ENCODE measurements at places on chromosomes 13 and 19. TPM values are rescaled to one million over a fixed set of nuclear protein-coding genes. Genes with fewer than 3 reads are reported as not detected.

GRCh38 chr19:35478794-35479677 lies 11.2 kb downstream of the KRTDAP start:
- DNase-seq: no peak

GRCh38 chr13:44879452-44880058 lies 109.7 kb downstream of the NUFIP1 start:
- DNase-seq: no peak

DNA sequence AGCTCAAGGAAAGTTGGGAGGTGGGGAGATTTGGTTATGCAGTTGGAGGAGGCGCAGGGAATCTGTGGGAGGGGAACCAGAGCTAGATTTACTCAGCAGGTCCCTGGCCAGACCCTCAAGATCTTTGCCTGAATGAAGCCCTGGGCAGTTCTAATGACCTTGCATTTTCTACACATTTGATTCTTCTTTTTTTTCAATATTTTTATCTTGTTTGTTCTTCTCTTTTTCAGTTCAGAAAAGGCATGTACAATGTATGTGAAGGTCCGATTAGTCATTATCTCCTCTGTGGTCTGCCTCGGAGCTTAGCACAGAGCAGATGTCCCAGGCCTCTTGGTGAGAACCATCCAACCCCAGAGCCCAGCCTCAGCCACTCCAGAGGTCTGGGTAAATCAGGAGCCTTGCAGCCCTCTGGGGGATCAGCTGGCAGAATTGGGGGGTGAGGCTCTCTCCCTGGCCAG lies 24.2 kb downstream of the SERP2 start:
- no peak for DNase-seq

CGB7 gene
- not detected for total RNA-seq

GRCh38 chr19:55446060-55446459 lies 3.0 kb upstream of the SHISA7 start:
- DNase-seq: no peak

DNA sequence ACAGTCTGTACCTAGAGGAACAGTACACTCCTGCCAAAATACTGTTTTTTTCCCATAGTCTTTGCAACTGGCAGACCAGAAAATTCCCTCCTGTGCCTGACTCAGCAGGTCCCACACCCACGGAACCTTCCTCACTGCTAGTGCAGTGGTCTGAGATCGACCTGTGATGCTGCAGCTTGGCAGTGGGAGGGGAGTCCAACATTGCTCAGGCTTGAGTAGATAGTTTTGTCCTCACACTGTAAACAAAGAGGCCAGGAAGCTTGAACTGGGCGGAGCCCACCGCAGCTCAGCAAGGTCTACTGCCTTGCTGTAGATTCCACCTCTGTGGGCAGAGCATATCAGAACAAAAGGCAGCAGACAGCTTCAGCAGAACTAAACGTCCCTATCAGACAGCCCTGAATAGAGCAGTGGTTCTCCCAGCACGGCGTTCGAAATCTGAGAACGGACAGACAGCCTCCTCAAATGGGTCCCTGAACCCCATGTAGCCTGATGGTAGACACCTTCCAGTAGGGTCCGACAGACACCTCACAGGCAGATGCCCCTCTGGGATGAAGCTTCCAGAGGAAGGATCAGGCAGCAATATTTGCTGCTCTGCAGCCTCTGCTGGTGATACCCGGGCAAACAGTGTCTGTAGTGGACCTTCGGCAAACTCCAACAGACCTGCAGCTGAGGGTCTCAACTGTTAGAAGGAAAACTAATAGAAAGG lies 92.7 kb downstream of the SUCLA2 start:
- peak; percentile 44 for DNase-seq

GRCh38 chr13:77599351-77599750 lies 63.8 kb downstream of the SCEL start:
- no peak for DNase-seq

PSG11 gene
- not detected for total RNA-seq

GRCh38 chr19:51501594-51502263 lies at the start of gene SIGLEC12:
Gene SIGLEC12, minus strand, starts transcription at chr19:51501800. Its CDS starts 67 bp downstream, at chr19:51501733.
- no peak for DNase-seq

GRCh38 chr19:15452111-15453047 lies 2.6 kb upstream of the WIZ start:
- DNase-seq: peak; percentile 38

MUC16 gene
- total RNA-seq: not detected

- DNase-seq: no peak
Measured at GRCh38 chr13:48579165-48579918, 46.5 kb upstream of the RCBTB2 start.

DNA sequence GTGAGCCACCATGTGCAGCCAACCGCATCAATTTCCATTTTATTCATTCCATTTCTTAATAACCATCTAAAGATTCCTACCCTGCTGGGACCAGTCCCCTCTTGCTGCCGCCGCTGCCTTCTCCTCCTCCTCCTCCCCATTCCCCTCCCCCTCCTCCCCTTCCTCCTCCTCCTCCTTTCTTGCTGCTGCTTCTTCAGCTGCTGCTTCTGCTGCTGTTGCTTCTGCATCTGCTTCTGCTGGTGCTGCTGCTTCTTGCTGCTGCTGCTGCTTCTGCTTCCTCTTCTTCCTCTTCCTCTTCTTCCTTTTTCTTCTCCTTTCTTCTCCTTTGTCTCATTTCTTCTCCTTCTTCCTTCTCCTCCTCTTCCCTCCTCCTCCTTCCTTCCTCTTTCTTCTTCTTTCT lies 20.0 kb upstream of the SPRYD7 start:
- DNase-seq: no peak

PRR22 gene
- total RNA-seq: 0.16 TPM

DNA sequence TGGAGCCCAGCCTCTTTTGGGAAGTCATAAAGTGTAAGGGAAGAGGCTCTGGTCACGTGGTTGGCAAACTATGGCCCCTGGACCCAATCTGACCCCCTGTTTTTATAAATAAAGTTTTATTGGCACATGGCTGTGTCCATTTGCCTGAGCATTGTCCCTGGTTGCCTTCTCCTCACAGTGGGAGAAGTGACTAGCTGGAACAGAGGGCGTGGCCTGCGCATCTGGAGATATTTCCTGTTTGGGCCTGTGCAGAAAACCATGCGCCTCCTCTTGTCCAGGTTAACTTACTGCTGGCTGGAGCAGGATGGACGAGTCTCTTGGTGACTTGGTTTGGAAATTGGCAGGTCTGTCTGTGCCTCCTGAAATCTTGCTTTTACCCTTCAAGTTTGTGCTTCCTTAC lies 48.3 kb downstream of the KDM4B start:
- no peak for DNase-seq

MED25 gene
- 12.8 TPM for total RNA-seq

DNA sequence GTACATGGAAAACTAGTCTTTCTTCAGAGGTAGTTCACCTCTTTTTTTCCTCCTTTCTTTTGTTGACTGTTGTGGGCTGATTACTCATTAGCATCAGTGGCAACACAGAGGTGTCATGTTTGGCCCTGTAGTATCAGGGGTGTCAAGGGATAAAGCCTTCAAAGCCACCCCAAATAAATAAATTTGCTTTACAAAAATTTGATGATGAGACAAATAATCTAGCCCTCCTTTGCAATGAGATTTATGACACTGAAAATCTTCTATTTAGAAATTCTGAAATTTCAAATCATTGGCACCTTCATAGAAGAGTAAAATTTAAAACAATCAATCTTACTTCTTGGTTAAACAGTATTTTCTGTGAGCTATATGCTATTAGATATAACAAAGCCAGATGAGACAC lies 1.9 kb downstream of the LACC1 start:
- DNase-seq: no peak

WDR62 gene
- total RNA-seq: 0.78 TPM

GRCh38 chr19:7968796-7969554 lies 25.5 kb upstream of the TIMM44 start:
- DNase-seq: no peak

DNA sequence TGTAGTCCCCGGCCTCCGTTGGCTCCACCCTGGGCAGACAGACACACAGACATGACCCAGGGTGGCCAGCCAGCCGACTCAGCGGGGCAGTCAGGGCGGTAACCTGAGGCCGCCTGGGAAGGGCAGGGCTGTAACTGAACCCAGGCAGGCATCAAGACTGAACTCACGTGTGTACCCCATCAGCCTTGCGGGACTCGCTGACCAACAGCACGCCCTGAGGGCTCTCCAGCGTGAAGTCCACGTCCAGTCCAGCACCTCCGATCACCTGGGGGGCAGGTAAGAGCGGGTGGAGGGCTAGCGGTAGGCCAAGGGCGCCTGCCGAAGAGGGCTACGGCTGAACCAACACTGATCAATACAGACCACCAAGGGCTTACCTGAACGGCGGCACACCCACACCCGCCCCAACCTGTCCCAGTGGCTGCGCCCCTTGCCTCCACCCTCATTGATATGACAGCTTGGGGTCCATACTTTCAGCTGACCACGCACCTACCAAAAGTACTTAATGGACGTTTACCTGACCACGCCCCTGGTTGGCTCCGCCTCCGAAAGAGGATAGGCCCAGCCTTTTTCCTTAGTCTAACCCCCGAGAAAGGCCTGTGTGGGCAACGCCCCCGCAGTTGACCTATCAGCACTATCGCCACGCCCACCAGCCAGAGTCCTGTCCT lies 791 bp downstream of the TMED1 start:
- DNase-seq: no peak

DNA sequence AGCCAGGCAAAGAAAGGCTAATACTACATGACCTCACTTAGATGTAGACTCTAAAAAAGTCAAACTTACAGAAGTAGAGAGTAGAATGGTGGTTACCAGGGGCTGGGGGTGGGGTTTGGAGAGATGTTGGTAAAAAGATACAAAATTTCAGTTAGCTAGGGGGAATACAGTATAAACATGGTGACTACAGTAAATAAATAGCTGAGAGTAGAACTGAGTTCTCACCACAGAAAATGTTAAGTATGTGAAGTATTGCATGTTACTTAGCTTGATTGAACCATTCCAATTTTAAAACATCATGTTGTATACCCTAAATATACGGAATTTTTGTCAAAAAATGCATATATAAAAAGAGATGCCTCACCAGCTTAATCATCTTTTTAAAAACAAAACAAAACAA lies 67.5 kb upstream of the DOCK9 start:
- DNase-seq: no peak

- DNase-seq: no peak
Measured at GRCh38 chr19:14676762-14677161, 2.1 kb upstream of the ADGRE3 start.

DNA sequence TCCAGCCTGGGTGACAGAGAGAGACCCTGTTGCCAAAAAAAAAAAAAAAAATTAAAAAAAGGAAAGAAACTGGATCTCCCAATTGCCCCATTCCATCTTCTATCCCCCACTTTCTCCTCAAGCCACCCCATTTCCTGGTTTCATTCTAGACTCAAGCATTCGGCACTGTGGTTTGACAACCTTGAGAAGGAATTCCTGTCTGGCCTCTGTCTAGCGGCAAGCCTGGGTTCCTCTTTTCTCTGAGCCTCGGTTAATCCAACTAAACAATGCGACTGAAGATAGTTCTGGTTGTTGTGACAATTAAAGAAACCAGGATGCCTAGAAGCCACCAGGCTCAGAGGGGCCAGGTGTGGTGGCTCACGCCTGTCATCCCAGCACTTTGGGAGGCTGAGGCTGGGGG lies 3.3 kb upstream of the C3 start:
- DNase-seq: no peak

CYP4F8 gene
- not detected for total RNA-seq

DNA sequence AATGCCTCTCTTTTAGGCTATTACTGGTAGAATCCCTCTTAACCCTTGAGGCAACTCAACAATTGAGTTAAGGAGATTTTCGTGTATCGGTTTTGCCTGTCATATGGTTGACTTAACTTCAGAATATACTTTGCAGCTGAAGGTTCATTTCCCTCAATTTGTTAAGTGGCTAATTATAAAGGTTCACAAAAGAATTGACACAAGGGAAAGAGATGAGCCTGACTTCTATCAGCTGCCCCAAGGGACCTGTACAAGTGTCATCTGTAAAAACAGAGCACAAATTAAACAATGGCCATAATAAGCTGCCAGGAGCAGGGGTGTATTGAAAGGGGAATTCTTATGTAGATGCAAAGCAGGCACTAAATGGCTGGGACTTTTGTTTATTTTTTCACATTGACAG lies 334.8 kb upstream of the OBI1 start:
- no peak for DNase-seq

DNA sequence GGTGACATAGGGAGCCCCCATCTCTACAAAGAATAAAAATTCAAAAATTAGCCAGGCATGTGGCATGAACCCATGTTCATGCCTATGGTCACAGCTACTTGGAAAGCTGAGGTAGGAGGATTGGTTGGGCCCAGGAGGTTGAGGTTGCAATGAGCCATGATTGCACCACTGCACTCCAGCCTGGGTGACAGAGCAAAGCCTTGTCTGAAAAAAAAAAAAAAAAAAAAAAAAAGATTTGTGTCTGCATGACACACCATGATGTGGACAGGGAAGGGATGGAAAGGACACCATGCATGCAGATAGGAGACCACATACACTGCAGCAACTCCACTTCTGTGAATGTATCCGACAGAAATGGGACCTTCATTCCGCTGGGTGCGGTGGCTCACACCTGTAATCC lies 34.0 kb upstream of the HOMER3 start:
- no peak for DNase-seq

- DNase-seq: peak; percentile 71
Measured at GRCh38 chr19:5436106-5436947, 18.9 kb upstream of the ZNRF4 start.

- DNase-seq: no peak
Measured at GRCh38 chr19:5575590-5575989, 7.8 kb upstream of the TINCR start.

ZNF555 gene
- 20.3 TPM for total RNA-seq

NBEA gene
- total RNA-seq: 251 TPM

- DNase-seq: no peak
Measured at GRCh38 chr13:31803311-31803710, 64.0 kb downstream of the RXFP2 start.

- DNase-seq: no peak
Measured at GRCh38 chr13:90612391-90612790, 735.1 kb upstream of the MIR17HG start.

DNA sequence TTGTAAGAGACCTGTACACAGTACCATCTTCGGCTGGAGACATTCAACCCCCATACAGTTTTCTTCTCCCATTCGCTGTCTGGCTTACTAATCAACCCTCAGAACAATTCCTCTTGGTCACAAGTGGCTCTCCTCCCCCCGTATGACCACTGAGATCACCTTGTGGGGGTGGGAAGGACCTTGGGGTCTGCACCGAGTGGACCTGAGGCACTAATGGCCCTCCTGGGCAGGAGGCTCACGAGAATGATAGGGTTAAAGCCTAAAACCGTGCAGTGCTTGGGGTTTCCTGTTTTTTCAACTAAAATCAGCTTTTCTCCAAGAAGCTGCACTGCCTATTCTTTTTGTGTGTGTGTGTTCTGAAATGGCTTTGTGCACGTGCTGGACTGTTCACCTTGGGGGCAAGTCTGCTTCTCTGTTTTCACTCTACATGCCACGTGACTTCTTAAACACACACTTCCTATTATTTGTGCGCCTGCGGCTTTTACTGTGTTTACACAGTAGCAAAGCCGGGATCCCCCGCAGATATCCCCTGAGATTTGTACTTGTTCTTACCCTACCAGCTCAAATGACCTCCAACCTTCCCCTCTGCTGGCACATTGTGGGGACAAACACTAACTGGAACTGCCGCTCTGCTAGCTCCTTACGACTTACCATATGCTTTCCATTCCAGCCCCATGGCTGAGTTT lies 12.3 kb downstream of the RBM26 start:
- no peak for DNase-seq

Data from occipital lobe (tissue), 3 donors.